ENCODE measurements at places on chromosomes 6 and 20.

GRCh38 chr20:1838556-1839279 lies 56.5 kb upstream of the SIRPA start:
- DNase-seq: no peak

GRCh38 chr6:88538130-88538706 lies 372.1 kb upstream of the CNR1 start:
- DNase-seq: no peak

DNA sequence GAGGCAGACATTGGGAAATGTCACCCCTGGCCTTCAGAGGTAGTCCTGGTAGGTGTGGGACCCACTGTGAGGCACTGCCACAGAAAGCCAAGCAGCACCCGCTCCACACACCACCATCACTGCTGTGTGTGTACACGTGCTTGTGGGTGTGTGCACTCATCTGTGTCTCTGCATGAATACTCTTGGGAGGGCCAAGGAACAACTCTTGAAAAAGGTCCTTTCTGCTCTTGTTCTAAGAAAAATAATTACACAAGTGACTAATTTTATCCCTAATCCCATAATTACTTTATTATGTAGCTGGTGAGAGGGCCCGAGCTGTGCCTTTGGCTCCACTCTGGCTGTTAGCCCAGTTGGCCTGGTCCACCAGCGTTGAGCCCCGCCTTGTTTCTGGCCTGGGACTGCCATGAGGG lies 21.7 kb upstream of the EPB41L1 start:
- no peak for DNase-seq

- DNase-seq: no peak
These were observed 26.8 kb downstream of the KIF3B start for GRCh38 chr20:32304131-32304746.

- no peak for DNase-seq
These were observed 10.3 kb upstream of the PRSS16 start for GRCh38 chr6:27237089-27237803.

DNA sequence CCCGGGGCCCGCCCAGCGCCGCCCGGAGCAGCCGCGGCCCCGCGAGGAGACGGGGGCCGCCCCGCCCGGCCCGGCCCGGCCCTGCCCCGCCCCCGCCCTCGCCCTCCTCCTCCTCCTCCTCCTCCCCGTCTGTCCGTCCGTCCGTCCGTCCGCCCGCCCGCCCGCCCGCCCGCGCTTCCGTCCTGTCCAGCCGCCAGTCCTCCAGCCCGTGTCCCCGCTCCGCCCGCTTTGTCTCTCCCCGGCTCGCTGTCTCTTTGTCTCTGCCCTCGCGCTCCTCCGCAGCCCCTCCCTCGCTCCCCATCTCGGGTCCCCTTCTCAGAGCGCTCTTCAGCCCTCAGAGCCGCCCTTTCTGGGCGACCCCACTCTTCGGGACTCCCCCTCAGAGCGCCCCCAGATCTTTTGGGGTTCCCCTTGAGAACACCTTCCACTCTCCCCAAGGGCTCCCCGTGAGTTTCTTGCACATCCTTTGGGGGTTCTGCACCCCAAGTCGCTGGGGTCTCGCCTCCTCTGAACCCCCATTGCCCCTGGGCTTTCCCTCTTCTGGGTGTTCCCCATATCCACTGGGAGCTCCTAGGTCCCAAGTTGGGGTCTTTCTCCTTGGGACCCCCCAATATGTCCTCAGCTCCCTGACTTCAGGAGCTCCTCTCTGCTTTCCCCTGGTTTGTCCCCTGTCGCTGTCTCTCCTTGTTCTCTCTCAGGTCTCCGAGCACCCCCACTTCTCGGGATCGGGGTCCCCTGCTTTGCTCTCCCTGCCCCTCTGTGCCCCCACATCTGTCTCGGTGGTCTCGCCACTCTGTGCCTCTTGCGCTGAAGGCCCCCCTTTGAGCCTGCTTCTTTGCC lies 79.5 kb upstream of the MYL9 start:
- DNase-seq: no peak
